ENCODE measurements at places on chromosomes 11 and 22.

GRCh38 chr22:41780746-41781505 lies 19.6 kb upstream of the CCDC134 start:
- DNase-seq = no peak

DNA sequence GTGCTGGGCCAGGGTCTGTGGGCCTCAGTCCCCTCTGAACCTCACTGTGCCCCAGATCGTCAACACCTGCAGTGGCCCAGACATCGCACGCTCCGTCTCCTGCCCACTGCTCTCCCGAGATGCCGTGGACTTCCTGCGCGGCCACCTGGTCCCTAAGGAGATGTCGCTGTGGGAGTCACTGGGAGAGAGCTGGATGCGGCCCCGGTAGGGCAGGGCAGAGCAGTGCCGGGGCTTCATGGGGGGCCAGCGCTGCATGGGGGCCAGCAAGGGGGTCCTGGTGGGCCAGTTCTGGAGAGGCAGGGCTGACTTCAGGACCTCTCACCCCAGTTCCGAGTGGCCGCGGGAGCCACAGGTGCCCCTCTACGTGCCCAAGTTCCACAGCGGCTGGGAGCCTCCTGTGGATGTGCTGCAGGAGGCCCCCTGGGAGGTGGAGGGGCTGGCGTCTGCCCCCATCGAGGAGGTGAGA lies 16.3 kb downstream of the EPS8L2 start:
- no peak for DNase-seq

- DNase-seq = no peak
Measured at GRCh38 chr11:12461516-12461915, 84.1 kb downstream of the PARVA start.

DNA sequence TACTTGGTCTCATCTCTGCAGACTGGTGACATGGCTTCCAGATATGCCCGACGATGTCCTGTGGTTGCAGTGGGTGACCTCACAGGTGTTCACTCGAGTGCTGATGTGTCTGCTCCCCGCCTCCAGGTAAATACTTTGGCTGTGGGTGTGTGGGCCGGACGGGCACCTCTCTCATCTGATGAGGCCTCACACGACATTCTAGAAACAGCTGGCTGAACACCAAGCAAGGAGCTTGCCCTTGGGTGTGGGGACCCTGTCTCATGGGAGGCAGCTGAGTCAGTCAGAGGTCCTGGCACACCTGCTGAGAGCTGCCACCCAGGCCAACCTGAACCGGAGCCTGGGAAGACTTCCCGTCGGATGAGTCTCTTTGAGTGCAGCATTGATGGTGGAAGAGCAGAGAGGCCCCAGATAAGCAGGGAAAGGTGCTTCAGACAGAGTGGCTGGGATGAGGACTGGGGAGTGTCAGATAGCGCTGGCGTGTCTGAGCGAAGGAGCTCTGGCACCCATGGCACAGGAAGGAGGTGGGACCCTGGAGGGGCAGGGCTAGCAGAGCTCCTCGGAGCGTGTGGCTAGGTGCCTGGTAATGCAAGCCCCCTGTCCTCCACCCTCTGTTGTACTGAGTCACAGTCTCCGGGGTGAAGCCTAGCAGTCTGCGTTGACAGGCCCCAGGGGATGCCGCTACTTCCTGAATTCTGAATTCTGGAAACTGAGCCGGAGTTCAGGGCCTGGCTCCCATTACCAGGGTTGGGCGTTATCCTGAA lies 10.4 kb upstream of the SAMM50 start:
- DNase-seq = no peak

- no peak for DNase-seq
Measured at GRCh38 chr11:133545199-133545803, 13.0 kb upstream of the OPCML start.

GRCh38 chr11:35526370-35526792 lies 965 bp upstream of the PAMR1 start:
- no peak for DNase-seq

DNA sequence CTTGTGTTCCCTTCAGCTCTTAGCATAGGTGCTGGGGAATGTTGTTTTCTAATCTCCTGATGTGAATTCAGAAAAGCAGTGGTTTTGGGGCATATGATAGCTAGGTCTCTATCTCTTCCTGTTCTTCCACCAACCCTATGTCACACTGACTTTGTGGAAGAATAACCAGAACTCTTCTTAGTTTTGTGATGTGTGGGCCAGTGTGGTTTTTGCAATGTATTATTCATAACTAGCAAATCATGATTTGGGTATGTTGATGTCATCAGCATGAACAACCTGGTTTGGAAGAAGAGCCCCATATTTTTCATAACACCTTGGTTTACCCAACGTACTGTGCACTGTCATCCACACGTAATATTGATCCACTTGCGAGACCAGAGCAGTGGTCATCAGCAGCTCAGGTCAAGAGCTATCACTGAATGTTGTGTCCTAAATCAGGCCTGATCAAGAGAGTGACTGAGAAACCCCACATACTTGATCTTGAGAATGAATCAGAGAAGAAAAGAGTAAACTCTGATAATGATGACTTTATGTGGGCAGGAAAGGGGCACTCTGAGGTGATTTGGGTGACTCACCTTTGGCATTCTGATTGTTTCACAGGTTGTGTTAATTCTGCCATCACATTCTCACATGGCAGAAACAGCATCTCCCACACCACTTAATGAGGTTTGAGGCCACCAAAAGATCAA lies 19.4 kb upstream of the MS4A6E start:
- no peak for DNase-seq

- DNase-seq = no peak
Measured at GRCh38 chr11:113345978-113346377, 31.6 kb downstream of the TTC12 start.

- DNase-seq = no peak
Measured at GRCh38 chr11:84012171-84012826, 726.1 kb upstream of the CCDC90B start.

DNA sequence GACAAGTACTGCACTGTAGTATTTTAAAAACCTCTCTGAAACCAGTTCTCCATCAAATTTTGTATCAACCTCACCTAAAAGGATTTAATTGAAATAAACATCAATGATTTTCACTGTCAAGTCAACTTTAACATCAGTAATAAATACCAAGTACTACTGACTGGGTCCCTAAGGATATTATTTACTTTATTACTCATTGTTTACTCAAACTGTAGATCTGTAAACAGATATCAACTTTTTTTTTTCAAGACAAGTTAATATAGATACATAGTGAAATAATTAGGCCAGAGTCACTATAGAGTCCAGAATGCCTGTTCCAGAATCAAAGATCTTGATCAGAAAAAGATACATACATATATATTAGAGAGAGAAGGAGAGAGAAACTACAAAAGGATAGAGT lies 1.6 kb downstream of the RNF141 start:
- DNase-seq = no peak

- DNase-seq = no peak
Measured at GRCh38 chr11:23123753-23124152, 263.5 kb upstream of the CCDC179 start.

DNA sequence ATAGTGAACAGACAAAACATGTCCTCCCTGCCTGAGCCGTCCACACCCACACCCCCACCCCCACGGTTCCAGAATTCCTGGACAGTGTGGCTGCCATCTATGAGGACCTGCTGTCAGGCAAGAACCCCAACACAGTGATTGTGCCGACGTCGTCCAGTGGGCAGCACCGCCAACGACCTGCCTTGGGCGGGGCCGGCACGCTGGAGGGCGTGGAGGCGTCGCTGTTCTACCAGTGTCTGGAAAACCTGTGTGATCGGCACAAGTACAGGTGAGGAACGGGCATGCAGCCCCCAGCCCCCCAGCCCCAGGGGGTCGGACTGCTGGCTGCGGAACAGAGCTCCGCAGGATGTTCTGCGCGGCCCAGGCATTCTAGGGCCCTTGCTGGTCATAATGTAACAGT lies 19.7 kb downstream of the ARFGAP2 start:
- no peak for DNase-seq

GRCh38 chr11:116379185-116379828 lies 393.5 kb downstream of the BUD13 start:
- no peak for DNase-seq

- no peak for DNase-seq
Measured at GRCh38 chr11:130881475-130882137, 34.7 kb downstream of the SNX19 start.

GRCh38 chr22:25564320-25564978 lies at the start of gene GRK3:
TSS of gene GRK3 (plus strand) at chr22:25564675. CDS start at chr22:25565041, 366 bp downstream.
- DNase-seq = no peak

DNA sequence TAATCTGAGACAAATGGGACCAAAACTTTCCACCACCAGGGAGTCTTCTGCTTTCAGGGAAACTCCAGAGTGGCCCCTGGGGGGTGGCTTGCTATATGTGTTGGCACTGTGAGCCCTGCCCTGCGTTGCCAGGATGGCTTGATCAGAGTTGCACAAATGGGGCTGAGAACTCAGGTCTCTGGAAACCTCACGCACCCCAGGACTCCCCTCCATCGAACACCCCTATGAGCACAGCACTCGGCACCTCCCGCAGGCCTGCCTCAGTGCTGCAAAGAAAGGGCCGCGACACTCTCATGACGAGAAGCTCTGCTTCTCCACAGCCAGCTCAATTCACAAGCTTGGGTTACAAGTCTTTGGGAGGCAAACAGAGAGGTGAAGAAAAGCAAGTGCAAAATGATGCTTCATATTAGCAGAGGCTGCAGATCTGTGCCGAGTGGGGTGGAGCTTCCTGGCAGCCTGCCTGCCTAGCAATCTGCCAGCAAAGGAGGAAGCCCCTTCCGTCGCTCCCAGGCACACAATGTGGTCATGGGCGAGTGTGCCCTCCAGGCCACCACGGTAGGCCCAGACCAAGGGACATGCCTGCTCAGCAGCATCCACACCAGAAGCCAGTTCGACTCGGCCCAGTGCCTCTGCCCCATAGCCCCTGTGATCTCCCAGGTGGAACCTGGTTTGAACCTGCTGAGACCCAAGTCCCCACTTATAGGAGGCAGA lies 55.7 kb downstream of the MYH9 start:
- no peak for DNase-seq

GRCh38 chr11:34252015-34252414 lies 105.8 kb downstream of the ABTB2 start:
- no peak for DNase-seq

GRCh38 chr22:17172029-17172833 lies 13.2 kb upstream of the HDHD5 start:
- DNase-seq = no peak

GRCh38 chr11:57354699-57355098 lies 16.5 kb downstream of the P2RX3 start:
- DNase-seq = no peak

DNA sequence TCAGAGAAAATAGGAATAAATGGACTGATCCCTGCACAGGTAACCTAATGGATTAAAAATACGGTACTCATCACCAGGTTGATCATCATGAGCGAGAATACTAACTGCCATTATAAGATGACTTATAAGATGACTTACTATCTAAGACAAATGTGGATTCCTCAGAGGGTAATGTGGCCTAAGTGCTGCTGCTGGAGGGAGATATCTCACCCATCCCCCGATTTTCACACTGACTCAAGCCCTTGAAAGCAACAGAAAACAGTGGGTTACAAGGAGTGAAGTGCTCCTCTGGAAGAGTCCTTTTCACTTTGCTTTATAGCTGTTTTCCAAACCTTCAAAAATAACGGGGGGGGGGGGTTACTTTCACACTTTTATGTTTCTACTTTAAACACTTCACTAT lies 920 bp downstream of the TMEM218 start:
- DNase-seq = no peak

DNA sequence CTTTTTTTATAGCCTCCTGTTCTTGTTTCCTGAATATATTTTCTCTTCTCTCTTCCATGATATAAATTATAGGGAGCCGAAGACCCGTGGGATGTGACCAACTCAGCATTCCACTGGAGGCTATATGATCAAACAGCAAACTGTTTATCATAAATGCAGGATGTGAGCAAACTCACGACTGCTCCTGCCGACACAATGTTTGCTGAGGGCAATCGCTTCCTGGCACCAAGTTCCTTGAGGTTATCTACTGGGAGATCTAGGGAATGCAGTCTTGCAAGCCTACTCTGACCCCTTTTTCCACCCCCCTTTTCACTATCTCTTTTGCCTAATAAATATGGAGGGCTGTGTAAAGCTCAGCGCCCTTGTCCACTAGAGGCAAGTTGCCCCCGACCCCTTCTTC lies 13.5 kb upstream of the PLAAT4 start:
- no peak for DNase-seq

DNA sequence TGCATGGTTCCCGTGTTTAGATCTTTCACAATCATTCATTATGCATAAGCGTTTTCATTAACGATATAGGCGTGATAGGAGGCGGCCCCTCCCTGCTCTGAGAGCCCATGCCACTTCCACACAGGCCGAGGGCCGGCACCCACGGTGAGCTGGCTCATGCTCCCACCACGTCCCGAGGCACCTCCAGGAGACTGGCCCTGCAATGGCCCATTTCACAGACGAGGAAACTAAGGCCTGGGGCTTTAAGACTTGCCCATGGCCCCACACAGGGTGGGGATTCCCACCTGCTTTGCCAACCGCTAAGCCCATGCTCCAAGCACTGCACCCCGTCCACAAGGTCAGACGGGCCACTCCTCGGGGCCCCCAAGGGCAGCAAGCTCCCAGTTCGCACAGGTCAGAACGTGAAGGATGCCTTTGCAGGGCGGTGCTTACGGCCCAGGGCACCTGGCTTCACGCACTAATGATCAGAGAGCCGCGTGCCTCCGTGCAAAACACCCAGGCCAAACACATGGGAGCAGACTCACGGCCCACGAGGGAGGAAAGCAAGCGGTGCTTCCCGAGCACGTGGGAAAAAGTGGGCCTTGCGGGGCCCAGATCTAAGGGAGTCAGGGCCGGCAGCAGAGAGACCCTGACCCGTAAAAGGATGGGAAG lies 8.3 kb downstream of the OSBPL5 start:
- no peak for DNase-seq

GRCh38 chr11:128530118-128531074 lies 57.0 kb downstream of the ETS1 start:
- peak; percentile 48 for DNase-seq

GRCh38 chr11:36091256-36091811 lies 147.5 kb downstream of the LDLRAD3 start:
- DNase-seq = no peak

DNA sequence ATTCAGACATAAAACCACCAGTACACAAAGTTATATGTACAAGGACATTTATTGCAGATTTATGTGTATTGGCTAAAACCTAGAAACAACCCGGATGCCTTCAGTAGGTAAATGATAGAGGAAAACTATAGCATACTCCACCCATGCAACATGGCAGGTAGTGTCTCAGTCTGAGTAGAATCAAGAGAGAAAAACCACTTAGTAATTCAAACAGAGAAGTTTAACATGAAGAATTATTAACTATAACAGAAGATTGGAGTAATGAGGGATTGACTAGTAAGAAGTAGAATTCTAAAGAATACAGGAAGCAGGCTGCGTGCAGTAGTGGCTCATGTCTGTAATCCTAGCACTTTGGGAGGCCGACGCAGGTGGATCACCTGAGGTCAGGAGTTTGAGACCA lies 16.2 kb upstream of the SPTY2D1 start:
- no peak for DNase-seq

- no peak for DNase-seq
Measured at GRCh38 chr22:19888131-19888746, 33.6 kb upstream of the GNB1L start.

Measured in amniotic stem cell (primary cell).